ENCODE measurements at places on chromosomes 3 and 15. TPM values are rescaled to one million over a fixed set of nuclear protein-coding genes. Genes with fewer than 3 reads are reported as not detected.

DNA sequence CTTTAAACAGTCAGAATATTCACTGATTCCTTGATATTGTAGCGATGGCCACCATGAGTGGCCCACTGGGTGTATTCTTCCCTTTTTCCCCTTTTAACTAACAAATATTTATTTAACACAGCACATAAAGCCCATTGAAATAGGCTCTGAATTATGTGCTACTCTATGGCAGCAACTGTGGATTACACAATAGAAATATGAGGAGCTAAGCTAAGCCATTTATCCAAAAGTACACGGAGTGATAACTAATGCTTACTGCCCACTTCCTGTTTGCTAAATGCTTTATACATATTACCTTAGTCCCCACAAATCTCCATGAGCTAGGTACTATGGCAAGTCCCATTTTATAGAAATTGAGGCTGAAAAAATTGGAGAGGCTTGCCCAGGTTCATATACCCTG, 17.9 kb downstream of the ILDR1 start:
- DNase-seq, result no peak

DNA sequence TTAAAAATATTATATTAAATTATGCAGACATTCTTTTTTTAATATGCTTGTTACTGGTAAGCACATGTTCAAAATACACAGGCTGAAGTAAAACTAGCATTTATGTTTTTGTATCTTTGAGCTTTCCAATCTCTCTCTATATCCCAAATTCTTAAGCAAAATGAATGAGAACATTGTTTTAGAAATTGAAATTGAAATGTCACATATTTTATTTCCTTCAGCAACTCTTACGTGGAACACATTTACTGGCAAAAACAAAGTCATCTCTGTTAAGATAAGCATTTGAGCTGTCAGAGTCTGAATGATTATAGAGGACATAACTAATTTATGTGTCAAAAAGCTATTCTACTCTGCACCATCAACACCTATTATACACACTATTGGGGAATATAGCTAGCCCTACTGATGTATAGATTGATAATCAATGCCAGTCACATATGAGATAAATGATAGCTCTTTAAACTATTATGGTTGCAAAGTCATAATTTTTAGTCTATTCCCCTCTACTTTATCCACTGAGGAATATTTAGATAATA, 535.4 kb upstream of the BCHE start:
- DNase-seq, result no peak

DNA sequence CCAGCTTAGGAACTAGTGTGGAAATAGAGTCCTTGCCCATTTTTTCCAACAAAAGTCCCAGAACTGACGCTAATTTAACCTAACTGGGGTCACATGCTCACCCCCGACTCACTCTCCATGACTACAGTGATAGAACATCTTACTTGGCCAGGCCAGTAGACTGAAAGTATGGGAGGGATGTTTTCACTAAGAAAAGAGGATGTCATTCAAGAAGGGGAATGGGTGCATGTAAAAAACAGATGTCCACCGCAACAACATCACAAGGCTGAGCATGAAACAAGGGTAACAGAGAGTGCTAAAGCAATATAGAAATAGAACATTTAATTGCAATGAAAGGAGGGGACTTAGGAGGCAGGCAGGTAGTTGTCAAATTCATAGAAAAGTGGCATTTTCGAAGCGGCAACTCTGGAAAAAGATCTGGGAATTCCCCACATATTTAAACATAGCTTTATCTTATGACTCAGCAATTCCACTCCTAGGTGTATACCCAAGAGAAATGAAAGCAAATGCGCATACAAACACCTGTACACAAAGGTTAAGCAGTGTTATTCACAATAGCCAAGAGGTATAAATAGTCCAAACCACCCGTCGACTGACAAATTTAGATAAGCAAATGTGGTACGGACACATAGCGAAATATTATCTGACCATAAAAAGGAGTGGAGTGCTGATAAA, 41.1 kb upstream of the UBE2E2 start:
- DNase-seq, result peak; percentile 8

GRCh38 chr3:43096761-43097160, 9.1 kb downstream of the POMGNT2 start:
- no peak for DNase-seq

DNA sequence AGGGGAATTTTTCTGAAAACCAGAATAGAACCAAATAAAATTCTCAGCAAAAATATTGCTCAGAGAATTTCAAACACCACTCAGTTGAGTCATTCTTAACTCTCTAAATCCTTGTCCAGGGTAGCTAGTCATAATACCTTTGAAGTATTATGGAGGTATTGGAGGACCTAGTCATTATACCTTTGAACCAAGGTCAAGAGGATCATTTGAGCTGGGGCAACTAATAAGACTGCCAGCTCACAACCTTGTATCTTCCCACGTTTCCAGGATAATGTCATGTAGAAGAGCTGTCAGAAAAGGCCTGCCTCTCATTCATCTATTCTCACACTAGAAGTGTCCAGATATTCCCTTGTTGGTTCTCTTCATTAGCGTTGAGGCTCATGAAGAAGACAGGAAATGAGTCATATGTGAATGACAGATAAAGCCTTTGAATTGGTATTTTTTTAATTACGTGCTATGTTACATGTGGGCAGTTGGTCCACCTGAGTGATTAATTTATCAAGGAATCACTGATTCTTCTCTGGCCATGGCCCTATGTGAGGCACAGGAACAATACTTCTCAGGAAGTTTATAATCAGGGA, 48.3 kb downstream of the TOPAZ1 start:
- DNase-seq, result no peak

DNA sequence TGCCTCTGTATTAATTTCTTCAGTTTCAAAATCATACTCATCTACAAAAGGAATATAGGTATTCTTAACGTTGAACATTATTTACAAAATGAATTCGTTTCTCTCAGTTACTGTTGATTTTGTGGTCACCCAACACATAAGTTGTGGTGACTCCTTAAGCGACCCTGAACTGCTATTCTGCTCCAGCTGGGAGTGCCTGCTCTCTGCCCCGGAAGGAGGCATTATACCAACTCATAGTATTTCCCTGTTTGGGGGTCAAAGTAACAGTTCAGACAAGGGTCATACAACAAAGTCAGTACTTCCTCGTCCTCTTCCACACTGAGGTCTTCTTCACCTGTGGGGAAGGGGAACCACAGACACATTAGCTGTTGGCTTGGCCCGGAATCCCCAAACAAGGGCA, 75.7 kb upstream of the FAM3D start:
- DNase-seq, result no peak

- DNase-seq, result peak; percentile 23
Observed at GRCh38 chr3:130905551-130905950, 11.7 kb downstream of the ATP2C1 start.

- DNase-seq, result no peak
Observed at GRCh38 chr15:75028991-75029377, 5.6 kb downstream of the PPCDC start.

DNA sequence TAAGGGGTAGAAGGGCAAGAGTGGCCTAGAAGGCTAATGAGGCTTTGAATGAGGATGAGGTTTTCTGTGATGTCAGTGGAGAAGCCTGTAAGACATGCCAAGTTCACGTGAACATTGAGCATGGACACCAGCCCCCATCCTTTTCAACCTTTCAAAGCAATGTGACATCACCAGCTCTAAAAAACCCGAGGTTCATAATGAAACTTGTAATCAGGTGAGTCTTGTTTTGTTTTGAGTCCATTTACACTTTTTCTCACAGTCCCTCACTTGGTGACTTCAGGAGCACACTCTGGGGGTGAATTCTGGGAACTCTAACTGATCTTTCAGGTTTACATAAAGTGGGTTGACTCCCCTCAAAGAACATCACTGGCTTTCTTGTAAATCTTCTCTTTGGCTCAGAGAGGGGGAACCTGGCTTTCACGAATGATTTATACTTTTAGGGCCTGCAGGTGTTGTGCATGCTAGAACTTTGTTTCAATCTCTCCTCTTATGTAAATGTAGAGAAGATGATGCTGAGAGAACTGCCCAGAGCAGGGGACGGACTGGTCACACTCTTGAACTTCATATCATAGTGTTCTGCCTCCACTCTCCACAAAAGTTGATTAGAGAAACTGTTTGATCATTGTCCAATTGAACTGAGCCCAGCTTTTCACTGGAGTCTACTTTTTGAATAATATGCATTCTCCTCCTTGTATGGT, 224.7 kb upstream of the SATB1 start:
- DNase-seq, result no peak

GRCh38 chr3:163508206-163508605, 1570.1 kb downstream of the SI start:
- DNase-seq, result no peak

DNA sequence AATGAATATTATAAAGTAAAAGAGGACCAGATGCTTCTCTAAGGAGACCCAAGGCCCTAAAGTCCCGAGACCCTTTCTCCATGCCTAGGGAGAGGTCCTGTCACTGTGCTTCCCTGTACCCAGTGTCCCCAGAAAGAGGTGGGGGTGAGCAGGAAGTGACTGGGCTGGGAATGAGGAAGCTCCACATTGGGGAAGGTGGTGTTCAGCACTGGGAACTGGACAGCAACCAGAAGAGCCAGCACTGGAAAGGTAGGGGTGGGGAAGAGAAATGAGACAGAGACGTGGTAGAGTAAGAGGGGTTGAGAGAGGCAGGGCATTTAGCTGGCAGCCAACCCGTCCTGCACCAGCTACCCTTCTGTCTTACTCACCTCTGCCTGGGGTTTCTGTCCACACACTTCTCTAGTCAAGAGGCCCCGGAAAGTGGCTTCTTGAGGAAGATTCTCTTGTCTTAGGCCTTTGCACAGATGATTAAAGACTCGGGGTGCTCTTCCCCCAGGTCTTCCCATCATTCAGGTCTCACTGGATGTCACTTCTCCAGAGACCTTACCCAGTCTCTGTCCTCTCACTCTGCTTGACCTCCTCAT, 12.2 kb downstream of the RRP9 start:
- DNase-seq, result no peak

DNA sequence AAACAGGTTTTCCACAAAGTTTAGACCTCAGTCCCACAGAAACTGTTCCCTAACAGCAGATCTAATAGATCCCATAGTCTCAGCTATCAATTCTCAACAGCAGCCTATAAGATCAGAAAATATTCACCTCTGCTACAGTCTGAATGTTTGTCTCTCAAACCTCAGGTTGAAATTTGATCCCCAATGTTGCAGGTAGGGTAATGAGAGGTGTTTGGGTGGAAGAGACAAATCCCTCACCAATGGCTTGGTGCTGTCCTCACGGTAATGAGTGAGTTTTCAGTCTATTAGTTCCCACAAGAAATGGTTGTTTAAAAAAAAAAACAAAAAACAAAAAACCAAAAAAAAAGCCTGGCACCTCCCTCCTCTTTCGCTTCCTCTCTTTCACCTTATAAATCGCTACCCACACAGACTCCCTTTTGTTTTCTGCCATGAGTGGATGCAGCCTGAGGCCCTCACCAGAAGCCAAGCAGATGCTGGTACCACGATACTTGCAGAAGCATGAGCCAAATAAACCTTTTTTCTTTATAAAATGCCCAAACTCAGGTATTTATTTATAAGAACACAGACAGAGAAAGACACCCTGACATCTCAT, 14.2 kb downstream of the ZNF280D start:
- peak; percentile 22 for DNase-seq

DNA sequence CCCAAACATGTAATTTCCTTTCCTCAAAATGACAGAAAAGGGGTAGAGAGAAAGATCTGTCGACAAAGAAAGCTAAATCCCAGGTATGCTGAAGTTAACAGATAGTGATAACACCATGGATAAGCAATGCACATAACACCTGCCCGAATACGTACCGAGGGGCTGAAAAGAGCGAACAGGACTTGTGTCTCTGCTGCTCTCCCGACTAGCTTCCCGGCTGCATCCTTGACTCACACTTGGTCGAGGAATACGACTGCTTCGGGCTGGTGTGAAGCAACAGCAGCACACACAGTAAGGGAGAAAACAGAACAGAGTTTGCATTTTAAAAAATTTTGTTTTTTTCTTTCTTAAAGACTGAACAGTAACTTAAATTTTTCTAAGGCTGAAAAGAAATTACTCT, 136.4 kb downstream of the CLASP2 start:
- no peak for DNase-seq

- no peak for DNase-seq
Observed at GRCh38 chr3:66712210-66712609, 211.4 kb upstream of the LRIG1 start.

GRCh38 chr15:68550498-68551295, 28.1 kb upstream of the CORO2B start:
- DNase-seq, result peak; percentile 79

- DNase-seq, result no peak
Observed at GRCh38 chr3:130688015-130688688, 58.5 kb downstream of the PIK3R4 start.

DNA sequence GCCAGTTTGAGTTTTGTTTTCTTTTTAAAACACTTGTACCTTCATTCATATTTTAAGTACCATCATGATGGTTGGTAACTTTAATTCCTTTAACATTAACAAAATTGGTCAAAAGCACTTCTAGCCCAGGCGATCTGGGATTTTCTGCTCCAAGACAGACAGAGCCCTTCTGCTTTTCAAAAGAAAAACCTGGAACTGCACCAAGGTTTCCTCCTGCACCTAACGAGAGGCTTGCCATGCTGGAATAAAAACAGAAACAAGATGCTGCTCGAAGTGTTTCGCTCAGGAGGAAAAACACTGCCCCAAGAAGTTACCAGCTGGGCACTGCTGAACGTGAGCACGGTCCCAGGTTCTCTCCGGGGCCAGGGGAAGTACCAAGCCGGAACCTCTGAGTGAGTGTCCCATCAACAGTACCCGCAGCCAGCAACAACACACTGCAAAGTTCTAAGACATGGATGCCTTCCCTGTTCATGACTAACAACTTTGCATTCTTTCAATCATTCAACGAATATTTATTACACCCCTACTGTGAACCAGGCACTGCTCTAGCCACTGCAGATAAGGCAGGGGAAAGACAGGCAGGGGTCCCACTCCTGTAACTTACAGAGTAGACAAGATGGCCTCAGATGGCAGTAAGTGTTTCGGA, 98.8 kb downstream of the XXYLT1 start:
- DNase-seq, result no peak

DNA sequence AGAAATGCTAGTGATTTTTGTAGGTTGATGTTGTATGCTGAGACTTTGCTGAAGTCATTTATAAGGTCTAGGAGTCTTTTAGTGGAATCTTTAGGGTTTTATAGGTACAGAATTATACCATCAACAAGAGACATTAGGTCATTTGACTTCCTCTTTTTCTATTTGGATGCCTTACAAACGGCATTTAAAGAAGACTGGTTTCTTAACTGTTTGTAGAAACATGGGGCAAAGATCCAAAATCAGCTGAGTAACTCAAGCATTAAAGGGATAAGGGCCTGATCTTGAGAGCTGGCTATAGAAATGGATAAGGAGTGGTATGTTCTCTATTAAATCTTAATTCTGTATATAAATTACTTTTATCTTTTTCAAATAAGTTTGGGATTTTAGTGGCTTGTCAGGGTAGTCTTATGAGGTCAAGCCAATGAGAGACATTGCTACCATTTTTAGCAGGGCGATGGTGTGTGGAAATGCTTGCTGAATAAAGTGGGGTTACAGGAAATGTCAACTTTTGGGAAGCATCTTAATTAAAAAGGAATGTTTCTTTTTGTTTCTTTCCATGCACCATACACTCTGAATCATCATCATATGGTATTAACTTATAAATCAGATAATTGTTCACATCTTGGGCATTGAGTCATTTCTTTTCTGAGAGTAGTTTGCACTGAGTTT, 197.7 kb upstream of the GBE1 start:
- DNase-seq, result no peak

- no peak for DNase-seq
Observed at GRCh38 chr3:50666837-50667236, 7.9 kb upstream of the DOCK3 start.

The GRAMD2A gene
- not detected for total RNA-seq

The SYNPR gene
- not detected for total RNA-seq

The ECE2 gene
- total RNA-seq, result not detected

The SOX2 gene
- 11.3 TPM for total RNA-seq

The LMAN1L gene
- total RNA-seq, result 0.37 TPM

The CNTN4 gene
- not detected for total RNA-seq

The CSPG4 gene
- not detected for total RNA-seq

The HAPLN3 gene
- 2.0 TPM for total RNA-seq

The HGD gene
- total RNA-seq, result not detected

All from OCI-LY7 (cell line).